ENCODE measurements at places on chromosomes 12 and 14.

GRCh38 chr12:123468786-123469185 is 10.8 kb downstream of the SNRNP35 start:
- DNase-seq, result no peak

DNA sequence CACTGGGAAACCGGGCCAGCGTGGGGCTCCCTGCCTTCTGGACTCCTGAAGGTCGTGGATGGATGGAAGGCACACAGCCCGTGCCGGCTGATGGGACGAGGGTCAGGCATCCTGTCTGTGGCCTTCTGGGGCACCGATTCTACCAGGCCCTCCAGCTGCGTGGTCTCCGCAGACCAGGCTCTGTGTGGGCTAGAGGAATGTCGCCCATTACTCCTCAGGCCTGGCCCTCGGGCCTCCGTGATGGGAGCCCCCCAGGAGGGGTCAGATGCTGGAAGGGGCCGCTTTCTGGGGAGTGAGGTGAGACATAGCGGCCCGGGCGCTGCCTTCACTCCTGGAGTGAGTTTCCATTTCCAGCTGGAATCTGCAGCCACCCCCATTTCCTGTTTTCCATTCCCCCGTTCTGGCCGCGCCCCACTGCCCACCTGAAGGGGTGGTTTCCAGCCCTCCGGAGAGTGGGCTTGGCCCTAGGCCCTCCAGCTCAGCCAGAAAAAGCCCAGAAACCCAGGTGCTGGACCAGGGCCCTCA is 26.9 kb downstream of the HIP1R start:
- DNase-seq, result no peak

DNA sequence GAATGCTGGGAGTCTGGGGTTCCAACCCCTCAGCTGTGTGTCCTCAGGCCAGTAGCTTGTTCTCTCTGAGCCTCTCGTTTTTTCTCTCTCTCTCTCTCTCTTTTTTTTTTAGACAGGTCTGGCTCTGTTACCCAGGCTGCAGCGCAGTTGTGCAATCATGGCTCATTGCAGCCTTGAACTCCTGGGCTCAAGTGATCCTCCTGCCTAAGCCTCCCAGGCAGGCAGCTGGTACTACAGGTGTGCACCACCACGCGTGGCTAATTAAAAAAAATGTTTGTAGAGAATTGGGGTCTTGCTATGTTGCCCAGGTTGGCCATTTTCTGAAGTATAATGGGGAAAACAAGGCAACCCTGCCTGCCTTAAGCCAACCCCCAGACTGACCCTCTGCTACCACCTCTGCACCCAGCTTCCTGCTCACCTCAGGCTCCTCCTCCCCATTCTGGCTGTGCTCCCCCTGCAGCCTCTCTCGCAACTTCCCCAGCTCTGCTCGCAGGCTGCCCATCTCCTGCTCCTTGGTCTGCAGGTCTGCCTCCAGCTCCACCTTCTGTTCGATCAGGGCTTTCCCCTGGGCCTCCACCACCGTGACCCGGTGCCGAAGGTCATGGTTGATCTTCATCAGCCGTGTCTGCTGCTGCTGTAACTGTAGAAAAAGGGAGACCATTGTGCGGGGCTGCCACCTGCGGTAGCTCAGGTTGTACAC is 35.2 kb downstream of the RILPL1 start:
- peak; percentile 61 for DNase-seq

DNA sequence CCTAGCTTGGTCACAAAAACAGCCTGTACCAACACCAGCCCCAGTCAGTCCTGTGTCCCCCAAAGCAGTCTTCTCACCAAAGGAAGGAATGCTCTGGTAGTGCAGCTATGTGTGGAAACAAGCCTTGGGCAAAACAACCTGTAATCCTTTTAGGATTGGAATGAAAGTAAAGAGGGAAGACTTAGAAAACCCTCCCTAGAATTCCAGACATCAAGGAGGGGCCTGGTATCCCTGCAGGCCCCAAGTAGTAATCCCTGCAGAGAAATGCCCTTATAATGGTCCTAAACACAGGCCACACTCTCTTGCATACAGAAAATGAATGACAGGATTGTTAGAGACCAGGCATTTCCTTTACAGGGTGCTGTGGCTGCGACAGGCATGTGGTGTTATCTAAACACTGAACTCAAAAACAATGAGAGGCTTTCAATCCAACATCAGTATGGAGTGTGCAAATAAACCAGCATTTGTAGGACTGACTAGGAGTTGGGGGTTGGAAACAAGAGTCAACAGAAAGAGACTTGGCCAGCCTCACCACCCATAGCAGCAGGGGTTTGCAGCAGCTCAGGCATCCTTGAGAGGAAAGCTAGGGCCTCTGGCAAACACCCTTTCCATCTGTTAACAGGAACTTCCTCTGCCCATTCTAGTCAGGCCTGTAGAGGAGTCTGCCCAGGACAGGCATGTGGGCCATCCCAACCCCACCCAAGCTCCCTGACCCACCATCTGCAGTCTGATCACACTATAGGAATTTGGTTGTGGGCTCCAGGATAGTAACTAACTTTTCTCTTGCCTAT is 59.1 kb downstream of the DCAF5 start:
- DNase-seq, result peak; percentile 97

DNA sequence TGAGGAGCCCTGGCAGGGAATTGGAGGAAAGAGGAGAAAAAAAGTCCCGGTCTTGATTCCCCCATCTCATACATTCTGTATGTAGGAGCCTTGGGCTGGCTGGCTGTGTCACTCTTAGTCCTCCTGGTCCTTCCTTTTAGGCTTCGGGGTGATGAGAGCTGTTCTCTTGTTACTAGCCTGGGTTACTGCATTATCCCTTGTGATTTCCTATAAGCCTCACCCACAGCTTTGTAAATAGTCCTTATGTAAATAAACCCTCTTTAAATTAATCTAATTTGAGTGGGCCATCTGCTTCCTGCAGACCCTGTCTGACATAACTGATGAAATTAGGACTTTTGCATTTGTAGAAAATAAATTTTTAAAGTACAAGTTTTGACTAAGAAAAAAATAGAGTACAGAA is 19.2 kb downstream of the DNM1L start:
- DNase-seq, result no peak

- DNase-seq, result no peak
Measured at GRCh38 chr12:40313928-40314327, 89.1 kb downstream of the LRRK2 start.

DNA sequence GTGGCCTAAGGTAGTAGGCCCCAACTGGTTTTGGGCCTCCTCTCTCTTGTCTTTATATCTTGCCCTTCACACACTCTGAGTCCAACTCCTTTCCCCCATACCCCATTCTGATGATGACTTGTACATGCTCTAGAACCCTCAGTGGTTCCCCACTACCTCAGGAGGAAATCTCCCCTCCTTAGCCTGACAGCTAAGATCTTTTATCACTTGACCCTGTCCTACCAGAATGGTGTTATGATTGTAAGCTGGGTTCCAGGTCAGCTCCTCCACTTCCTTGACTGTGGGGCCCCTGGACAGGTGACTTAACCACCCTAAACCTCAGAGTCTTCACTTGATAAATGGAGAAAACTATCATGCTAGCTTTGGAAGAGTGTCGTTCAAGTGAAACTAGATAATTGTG is 9.4 kb upstream of the MYL2 start:
- no peak for DNase-seq

- peak; percentile 84 for DNase-seq
Measured at GRCh38 chr14:99562856-99563748, 40.9 kb downstream of the CCDC85C start.

DNA sequence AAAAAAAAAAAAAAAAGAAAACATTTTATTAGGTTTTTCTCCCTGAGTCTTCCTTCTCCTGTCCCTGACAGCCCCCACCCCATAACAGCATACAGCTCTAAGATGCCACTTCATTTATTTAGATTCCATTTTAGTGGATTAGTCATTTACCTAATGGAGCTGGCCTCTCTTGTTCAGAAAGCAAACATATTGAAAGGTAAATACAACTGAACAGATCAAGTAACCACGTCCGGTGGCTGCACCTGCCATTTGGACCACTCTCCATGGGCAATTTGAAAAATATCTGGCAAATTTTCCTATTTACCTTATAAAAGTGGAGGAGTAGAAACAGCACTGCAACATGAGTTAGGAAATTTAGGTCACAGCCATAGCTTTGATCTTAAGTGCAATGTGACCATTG is 254.6 kb downstream of the C12orf42 start:
- no peak for DNase-seq

GRCh38 chr14:39015360-39015961 is 87.6 kb downstream of the SEC23A start:
- DNase-seq, result peak; percentile 84

GRCh38 chr14:61333087-61333486 is 11.7 kb downstream of the PRKCH start:
- DNase-seq, result no peak

- DNase-seq, result no peak
Measured at GRCh38 chr14:33918256-33918655, 32.6 kb downstream of the EGLN3 start.

DNA sequence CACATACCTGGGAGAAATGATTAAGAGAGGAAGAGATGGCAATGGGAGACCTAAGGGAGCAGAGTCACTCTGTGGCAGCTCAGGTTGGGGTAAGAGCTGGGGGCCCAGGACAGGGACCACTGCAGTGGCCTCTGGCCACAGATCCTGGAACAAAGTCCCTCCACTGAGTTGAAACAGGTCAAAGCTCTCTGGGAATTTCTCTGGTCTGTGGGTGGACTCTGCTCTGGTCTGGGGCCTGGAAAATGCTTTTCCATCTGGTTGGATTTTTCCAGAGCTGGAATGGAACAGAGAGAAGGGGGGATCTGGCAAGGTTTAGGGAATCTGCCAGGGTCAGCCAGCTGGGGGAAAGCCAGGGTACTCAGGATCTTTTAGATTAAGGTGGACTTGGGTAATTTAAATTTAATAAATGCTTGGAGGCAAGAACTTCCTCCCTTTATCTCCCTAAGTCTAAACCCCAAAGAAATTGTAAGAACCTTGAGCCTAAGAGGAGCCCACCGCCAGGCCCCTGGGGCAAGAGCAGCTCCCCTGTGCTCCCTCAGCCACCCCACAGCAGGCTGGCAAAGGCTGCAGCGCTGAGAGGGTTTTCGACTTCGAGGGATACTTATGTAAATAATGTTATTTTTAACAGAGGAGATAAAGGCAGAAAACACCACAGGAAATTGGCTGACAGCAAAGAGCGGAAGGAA is 3.7 kb downstream of the HOXC10 start:
- DNase-seq, result no peak

- DNase-seq, result no peak
Measured at GRCh38 chr12:72499244-72499643, 227.1 kb downstream of the TRHDE start.

DNA sequence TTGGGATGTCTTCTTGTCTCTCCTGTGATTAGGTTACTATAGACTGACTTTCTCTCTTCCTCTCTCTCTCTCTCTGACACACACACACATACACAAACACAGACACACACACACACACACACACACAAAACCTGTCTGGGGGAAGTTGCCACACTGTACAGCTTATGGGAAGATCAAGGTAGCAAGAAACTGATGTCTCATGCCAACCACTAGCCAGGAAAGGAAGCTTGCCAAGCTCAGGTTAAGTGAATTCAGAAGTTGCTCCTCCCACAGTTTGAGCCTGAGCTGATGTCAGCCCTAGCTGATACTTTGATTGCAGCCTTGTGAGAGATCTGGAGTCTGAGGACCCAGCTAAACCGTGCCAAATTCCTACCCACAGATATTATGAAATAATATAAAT is 67.1 kb downstream of the PPFIA2 start:
- DNase-seq, result no peak

DNA sequence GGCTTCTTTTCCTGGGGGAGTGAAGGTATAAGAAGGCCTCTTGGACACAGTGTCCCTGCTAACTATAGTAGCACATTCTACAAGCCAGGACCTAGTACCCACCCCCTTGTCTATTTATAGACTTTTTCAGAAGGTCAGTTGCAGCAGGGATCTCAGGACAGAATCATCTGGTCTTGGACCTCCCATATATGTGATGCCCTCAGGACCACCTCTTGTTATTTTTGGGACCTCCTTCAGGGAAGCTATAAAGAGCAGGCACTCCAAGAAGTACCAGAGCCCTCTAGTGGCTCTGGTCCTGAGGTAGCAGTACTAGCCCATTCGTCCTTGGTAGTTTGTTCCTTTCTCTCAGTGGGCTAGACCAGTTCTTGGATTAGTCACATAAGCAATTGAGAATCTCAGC is 4.3 kb downstream of the COQ10A start:
- DNase-seq, result no peak

GRCh38 chr12:20188930-20189653 is 179.2 kb upstream of the PDE3A start:
- peak; percentile 35 for DNase-seq

GRCh38 chr12:42196723-42197603 is 41.1 kb downstream of the YAF2 start:
- DNase-seq, result no peak

GRCh38 chr14:99879401-99880295 is 86.4 kb downstream of the EML1 start:
- DNase-seq, result no peak

GRCh38 chr12:96514328-96514727 is 25.0 kb downstream of the CFAP54 start:
- DNase-seq, result no peak

- no peak for DNase-seq
Measured at GRCh38 chr12:98678946-98679610, 34.0 kb downstream of the APAF1 start.

GRCh38 chr12:4145990-4146859 is 127.3 kb upstream of the CCND2 start:
- DNase-seq, result no peak

DNA sequence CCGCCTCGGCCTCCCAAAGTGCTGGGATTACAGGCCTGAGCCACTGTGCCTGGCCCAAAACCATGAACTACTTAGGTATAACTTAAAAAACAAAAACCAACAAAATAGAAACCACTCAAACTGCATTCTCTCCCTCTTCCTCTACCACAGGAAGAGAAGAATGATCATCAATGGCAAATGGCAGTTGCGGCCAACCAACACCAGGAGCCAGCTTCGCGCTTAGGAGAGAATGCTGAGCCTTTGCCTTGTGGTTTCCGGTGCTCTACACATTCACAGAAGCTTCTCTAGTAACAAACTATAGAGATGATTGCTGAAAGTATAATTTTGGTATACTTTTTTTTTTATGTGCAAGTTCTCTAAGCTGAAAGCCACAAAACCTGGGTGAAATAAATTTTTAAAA is 17.1 kb downstream of the CATSPERB start:
- DNase-seq, result no peak

DNA sequence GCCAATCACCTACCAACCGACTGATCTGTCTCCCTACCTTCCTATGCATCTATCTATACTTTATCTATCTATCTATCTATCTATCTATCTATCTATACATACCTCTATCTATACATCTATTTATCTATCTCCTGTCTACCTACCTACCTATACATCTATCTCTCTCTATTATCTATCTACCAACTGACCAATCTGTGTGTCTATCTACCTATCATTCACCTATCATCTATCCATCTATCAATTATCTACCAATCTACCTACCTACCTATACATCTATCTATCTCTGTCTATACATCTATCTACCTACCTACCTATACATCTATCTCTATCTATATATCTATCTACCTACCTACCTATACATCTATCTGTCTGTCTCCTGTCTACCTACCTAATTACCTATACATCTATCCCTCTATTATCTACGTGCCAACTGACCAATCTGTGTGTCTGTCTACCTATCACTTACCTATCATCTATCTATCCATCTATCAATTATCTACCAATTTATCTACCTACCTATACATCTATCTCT is 3.5 kb downstream of the DNAH10 start:
- no peak for DNase-seq

- DNase-seq, result peak; percentile 16
Measured at GRCh38 chr14:101236496-101237251, 324.6 kb upstream of the DIO3 start.
